Esophagus squamous epithelium (tissue), 5 donors: ENCODE measurements at places on chromosomes 7 and 10. TPM values are rescaled to one million over a fixed set of nuclear protein-coding genes. Genes with fewer than 3 reads are reported as not detected.

Gene SLC18A3
- total RNA-seq, result not detected

Gene SPACDR
- total RNA-seq, result not detected

GRCh38 chr10:123140164-123140982 is 4.6 kb downstream of the HMX3 start:
- H3K27me3 ChIP-seq, result peaks cover 82% of the 10 kb centered on the region
- no peak overlapping the region for H3K4me3 ChIP-seq
- H3K4me1 ChIP-seq, result peaks cover 31% of the 10 kb centered on the region
- H3K36me3 ChIP-seq, result no peaks in the 10 kb centered on the region
- no peak overlapping the region for H3K27ac ChIP-seq
- DNase-seq, result no peak

DNA sequence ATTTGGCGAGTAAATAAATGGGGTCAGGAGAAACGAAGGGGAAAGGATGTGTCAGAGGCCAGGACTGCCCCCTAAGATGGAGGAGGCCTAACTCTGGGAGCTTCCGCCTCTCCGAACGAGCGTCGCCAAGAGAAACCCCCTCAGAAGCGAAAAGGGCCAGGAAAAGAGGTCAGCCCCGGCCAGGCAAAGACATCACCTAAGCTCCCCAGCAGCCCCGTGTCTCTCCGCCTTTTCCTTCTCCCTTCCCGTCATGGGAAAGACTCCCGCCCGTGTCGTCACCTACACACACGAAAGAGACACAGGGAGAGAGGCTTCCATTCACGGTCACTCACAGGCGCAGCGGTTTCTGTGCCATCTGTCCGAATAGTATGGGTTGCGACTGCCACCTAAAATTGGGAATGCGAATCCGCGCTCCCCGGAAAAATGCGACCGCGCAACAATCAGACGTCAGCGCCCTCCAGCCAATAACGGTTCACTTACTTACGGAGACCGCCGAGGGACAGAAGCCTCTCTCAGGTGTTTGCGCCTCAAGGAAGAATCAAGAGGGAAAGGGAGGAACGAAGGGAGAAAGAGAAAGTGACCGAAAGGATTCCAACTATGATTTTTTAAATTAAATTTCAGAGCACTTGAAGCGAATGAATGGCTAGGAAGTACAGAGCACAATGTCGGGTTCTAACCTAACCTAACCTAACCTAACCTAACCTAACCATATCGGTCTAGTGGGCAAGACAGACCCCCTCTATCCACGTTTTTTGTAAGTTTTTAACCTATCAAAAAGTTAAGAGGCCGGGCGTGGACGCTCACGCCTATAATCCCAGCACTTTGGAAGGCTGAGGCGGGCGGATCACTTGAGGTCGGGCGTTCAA is at the start of gene CWF19L1:
Gene CWF19L1 (minus strand): TSS at position 400 of the 866 bp plus-strand sequence. CDS start 45 bp downstream, at position 355.
- H3K4me1 ChIP-seq, result peaks cover 14% of the 10 kb centered on the region
- no peaks in the 10 kb centered on the region for H3K36me3 ChIP-seq
- H3K27ac ChIP-seq, result peak within 1 kb of the TSS; percentile 90

Gene SPAM1
- total RNA-seq, result not detected

Gene ZNF32
- 14.7 TPM for total RNA-seq

Gene FAM131B
- total RNA-seq, result 0.09 TPM

DNA sequence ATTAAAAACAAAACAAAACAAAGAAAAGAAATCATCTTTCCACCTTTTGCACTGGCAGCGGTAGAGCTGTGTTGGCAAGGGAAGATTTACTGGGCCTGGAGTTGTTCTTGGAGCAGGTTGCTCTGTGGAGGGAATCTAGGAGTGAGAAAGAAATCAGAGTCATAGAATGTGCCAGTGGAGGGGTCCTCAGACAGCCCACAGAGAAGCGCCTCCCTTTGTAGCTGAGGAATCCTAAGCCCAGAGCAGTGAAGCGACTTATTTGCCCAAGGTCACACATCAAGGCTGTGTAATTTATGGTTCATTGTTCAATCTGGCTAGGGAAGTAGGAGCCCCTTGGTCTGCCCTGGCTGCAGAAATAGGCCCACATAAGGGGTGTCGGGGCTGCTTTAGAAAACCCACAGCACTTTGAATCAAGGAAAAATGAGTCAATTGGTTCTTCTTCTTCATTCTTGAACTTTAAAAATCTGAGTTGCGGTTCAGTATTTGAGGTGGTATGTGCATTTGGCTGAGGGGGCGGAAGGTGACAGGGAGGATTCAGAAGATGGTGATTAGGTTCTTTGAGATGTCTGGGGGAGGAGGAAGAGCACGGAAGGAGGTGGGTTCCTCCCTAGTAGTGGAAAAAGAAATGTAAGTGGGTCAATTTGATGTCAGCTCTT is 253.7 kb downstream of the PTEN start:
- no peaks in the 10 kb centered on the region for H3K27me3 ChIP-seq
- no peak for DNase-seq
- no peak overlapping the region for H3K4me3 ChIP-seq
- peaks cover 39% of the 10 kb centered on the region for H3K4me1 ChIP-seq
- no peaks in the 10 kb centered on the region for H3K36me3 ChIP-seq

- no peak for DNase-seq
- no peaks in the 10 kb centered on the region for H3K4me1 ChIP-seq
- H3K4me3 ChIP-seq, result no peak overlapping the region
- H3K27me3 ChIP-seq, result no peaks in the 10 kb centered on the region
- H3K27ac ChIP-seq, result no peak overlapping the region
These were observed 176.3 kb downstream of the DGKI start for GRCh38 chr7:137670222-137671064.

GRCh38 chr7:30183749-30184369 is 49.1 kb downstream of the MTURN start:
- no peaks in the 10 kb centered on the region for H3K27me3 ChIP-seq
- no peak overlapping the region for H3K27ac ChIP-seq
- H3K4me1 ChIP-seq, result peaks cover 8% of the 10 kb centered on the region
- DNase-seq, result no peak
- H3K4me3 ChIP-seq, result no peak overlapping the region

- H3K36me3 ChIP-seq, result no peaks in the 10 kb centered on the region
- no peak overlapping the region for H3K27ac ChIP-seq
- no peaks in the 10 kb centered on the region for H3K27me3 ChIP-seq
- H3K4me3 ChIP-seq, result no peak overlapping the region
- no peak for DNase-seq
These were observed 31.9 kb upstream of the SMKR1 start for GRCh38 chr7:129470411-129470810.

- H3K4me1 ChIP-seq, result no peaks in the 10 kb centered on the region
- H3K4me3 ChIP-seq, result no peak overlapping the region
- DNase-seq, result no peak
- H3K36me3 ChIP-seq, result no peaks in the 10 kb centered on the region
- H3K27me3 ChIP-seq, result no peaks in the 10 kb centered on the region
These were observed 30.5 kb upstream of the YAE1 start for GRCh38 chr7:39535720-39536119.

- peak overlapping the region; percentile 95 for H3K4me3 ChIP-seq
- DNase-seq, result no peak
- H3K27ac ChIP-seq, result peak overlapping the region; percentile 92
- H3K27me3 ChIP-seq, result no peaks in the 10 kb centered on the region
- peaks cover 30% of the 10 kb centered on the region for H3K4me1 ChIP-seq
- peaks cover 1% of the 10 kb centered on the region for H3K36me3 ChIP-seq
These were observed 639 bp upstream of the TFAM start for GRCh38 chr10:58384544-58384998.

DNA sequence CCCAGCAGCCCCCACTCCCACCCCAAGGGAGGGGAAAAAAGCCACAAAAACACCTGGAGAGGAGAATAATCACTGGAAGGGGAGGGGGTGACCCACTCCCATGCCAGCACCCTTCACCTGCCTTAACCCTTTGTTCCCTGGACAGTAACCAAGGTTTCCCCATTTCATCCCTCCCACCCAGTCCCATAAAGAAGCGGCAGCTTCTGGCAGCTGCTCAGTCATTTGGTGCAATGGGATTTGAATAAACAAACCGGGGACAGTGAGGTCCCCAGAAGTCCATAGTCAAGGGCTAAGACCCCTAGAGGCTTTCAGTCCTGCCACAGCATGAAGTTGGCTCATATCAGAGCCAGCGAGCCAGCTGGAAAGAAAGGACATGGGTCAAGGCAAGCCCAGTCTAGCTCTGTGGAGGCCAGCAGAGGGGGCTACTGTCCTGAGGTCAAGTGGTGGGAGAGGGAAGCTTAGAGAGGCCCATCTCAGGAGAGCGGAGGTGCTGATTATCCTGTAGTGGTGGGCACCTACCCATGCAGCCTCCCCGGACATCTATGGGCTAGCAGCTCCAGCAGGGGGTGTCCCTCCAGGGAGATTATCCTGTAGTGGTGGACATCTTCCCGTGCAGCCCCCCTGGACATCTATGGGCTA is 58.9 kb upstream of the LBX1 start:
- peaks cover 19% of the 10 kb centered on the region for H3K4me1 ChIP-seq
- H3K36me3 ChIP-seq, result no peaks in the 10 kb centered on the region
- no peak overlapping the region for H3K27ac ChIP-seq

DNA sequence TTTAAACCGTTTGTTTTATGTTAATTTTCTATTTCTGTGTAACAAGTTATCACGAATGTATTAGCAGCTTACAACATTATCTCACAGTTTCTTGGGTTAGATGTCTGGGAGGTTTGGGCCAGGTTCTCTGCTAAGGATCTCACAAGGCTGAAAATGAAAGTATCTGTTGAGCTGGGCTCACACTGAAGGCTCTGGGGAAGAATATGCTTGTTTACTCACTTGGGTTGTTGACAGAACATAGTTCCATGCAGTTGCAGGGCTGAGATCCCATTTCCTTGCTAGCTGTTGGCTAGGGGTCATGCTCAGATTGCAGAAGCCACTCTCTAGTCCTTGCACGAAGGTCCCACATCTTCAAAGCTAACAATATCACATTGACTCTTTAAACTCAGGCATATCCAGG is 266.6 kb upstream of the GNAI1 start:
- no peak for DNase-seq
- H3K27ac ChIP-seq, result no peak overlapping the region
- H3K27me3 ChIP-seq, result no peaks in the 10 kb centered on the region
- no peak overlapping the region for H3K4me3 ChIP-seq
- no peaks in the 10 kb centered on the region for H3K4me1 ChIP-seq
